Osteoblast (primary cell): ENCODE measurements at places on chromosomes 7 and 10. TPM values are rescaled to one million over a fixed set of nuclear protein-coding genes. Genes with fewer than 3 reads are reported as not detected.

DNA sequence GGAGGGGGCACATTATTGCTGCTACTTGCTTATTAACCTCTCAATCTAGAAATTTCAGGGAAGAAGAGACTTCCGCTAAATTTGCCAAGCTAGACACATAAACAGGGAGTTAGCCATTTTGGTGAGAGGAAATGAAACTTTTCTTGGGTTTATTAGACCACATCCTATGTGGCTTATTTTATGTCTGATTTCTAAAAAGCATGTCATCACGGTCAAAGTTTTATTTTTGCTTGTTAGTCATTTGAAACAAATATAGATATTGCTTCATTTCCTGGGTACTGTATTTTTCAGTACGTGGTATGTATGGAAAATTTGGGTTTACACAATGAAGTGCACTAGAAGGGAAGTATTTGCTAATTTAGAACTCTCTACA is 144.1 kb downstream of the TCF7L2 start:
- peak overlapping the region; percentile 52 for H3K27ac ChIP-seq
- peaks cover 13% of the 10 kb centered on the region for H3K4me1 ChIP-seq
- peak overlapping the region; percentile 22 for H3K4me3 ChIP-seq
- no peaks in the 10 kb centered on the region for H3K36me3 ChIP-seq
- DNase-seq: peak; percentile 75

Gene NPY4R2
- total RNA-seq: not detected in 2 replicates

Gene SMKR1
- 0.72 and 0.88 TPM in 2 replicates for total RNA-seq

Gene SCART1
- total RNA-seq: 5.1 and 5.6 TPM in 2 replicates

DNA sequence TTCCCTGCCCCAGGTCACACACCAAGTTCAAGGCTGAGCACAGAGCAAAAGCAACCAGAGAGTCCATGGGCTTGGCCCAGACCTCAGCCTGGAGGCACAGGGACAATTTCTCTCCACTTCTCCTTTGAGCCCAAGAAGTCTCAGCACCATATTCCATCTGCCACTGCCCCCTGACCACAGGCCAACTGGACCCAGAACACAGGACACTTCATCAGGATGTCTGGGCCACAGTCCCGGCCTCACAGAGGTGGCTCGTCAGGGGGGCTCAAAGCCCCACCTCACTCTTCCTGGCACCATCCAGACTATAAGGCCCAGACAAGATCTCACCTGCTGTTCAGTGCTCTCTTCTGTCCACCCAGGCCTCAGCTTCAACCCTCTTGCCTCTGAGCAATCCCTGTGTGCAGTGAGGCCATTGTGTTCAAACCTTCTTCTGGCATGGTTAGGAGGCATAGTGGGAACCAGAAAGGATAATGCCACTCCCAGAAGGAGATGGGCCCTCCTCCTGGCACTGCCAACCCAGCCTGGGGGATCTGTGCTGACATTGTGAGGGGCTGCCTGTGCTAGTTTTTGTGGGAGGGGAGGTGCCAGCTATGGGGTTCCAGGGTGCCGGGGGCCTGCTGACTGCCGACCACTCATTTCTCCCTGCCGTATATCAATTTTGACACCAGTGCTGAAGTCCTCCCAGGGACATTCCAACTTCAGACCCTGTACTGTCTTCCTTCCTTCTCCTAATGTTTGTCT is 49.7 kb upstream of the ANTXRL start:
- no peak overlapping the region for H3K4me3 ChIP-seq
- peaks cover 6% of the 10 kb centered on the region for H3K27me3 ChIP-seq
- H3K27ac ChIP-seq: no peak overlapping the region
- no peak for DNase-seq
- H3K4me1 ChIP-seq: no peaks in the 10 kb centered on the region

Gene TRIM50
- total RNA-seq: not detected in 2 replicates

GRCh38 chr10:102633287-102633686 is 11.0 kb upstream of the TRIM8 start:
- no peaks in the 10 kb centered on the region for H3K27me3 ChIP-seq
- peak; percentile 68 for DNase-seq
- H3K27ac ChIP-seq: peak overlapping the region; percentile 66
- peaks cover 67% of the 10 kb centered on the region for H3K4me1 ChIP-seq

Gene PRKCQ
- not detected in 2 replicates for total RNA-seq

Gene ADRB1
- not detected in 2 replicates for total RNA-seq

- no peak overlapping the region for H3K4me3 ChIP-seq
- no peaks in the 10 kb centered on the region for H3K36me3 ChIP-seq
Measured at GRCh38 chr10:27695706-27696105, 49.9 kb downstream of the MKX start.

DNA sequence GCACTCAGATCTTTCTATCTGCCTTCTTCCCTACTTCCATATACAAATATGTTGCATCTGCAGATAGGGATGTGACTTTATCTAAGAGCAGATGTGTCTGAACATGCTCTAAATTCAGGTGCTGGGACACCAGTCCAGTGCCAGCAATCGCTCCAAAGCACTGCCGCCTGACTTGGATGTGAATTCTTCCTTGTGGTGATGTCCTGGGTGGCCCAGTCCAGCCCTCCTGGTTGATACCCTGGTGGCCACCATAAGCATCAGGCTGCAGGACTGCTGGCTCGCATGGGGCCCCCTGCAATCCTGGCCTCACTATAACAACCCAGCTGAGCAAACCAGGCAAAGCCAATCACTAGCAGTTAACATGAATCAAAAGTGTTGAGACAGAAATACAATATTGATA is 149.2 kb upstream of the PDE1C start:
- H3K4me1 ChIP-seq: no peaks in the 10 kb centered on the region
- H3K36me3 ChIP-seq: no peaks in the 10 kb centered on the region
- no peak overlapping the region for H3K27ac ChIP-seq
- H3K27me3 ChIP-seq: peaks cover 4% of the 10 kb centered on the region

DNA sequence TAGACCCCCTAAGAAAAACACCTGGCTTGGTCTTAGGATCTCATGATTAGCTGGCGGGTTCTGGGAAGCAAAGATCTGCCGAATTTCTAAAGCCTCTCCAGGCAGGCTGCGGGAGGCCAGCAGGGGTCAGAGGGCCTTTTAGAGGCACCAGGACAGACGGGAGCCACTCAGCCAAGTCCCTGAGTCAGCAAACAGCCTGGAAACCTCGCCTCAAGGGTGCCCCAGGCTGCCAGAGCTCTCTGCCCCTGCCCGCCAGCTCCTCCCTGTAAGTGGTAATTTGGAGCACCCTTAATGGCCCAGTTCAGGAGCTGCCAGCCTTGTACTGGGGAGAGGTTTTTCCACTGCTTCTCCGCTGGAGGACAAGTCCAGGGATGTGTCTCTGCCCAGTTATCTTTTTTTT is 88.7 kb downstream of the HIP1 start:
- H3K4me3 ChIP-seq: no peak overlapping the region
- H3K27me3 ChIP-seq: no peaks in the 10 kb centered on the region
- H3K4me1 ChIP-seq: peaks cover 10% of the 10 kb centered on the region
- peak; percentile 83 for DNase-seq
- no peak overlapping the region for H3K27ac ChIP-seq
- peaks cover 3% of the 10 kb centered on the region for H3K36me3 ChIP-seq

DNA sequence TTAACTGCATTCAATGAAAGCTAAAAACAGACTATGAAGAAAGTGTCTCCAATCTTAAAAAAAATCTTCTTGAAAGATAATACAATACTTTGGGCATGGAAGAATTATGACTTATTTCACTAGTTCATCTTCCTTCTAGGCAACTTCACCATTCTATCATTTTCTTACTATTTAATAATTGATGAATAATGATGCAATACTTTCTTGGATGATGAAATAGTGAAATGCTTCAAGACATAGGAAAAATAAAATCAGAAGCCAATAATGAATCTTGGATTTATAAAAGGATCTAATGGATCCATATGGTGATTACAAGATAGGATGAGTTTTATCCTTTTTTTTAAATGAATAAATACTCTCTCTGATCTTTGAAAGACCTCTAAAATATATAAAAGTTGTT is 4.4 kb downstream of the DMBT1 start:
- DNase-seq: no peak
- H3K4me3 ChIP-seq: no peak overlapping the region
- H3K36me3 ChIP-seq: no peaks in the 10 kb centered on the region
- peaks cover 46% of the 10 kb centered on the region for H3K27me3 ChIP-seq
- no peak overlapping the region for H3K27ac ChIP-seq

GRCh38 chr10:61786728-61787127 is 114.8 kb upstream of the ARID5B start:
- DNase-seq: peak; percentile 62
- no peaks in the 10 kb centered on the region for H3K36me3 ChIP-seq
- H3K27ac ChIP-seq: peak overlapping the region; percentile 71
- no peaks in the 10 kb centered on the region for H3K27me3 ChIP-seq

GRCh38 chr7:101058355-101058754 is 26.9 kb upstream of the TRIM56 start:
- H3K4me1 ChIP-seq: no peaks in the 10 kb centered on the region
- peaks cover 25% of the 10 kb centered on the region for H3K27me3 ChIP-seq
- DNase-seq: peak; percentile 74
- no peak overlapping the region for H3K27ac ChIP-seq
- H3K4me3 ChIP-seq: no peak overlapping the region

Gene PDLIM1
- total RNA-seq: 25.0 and 26.1 TPM in 2 replicates

GRCh38 chr10:44253769-44254462 is 131.0 kb downstream of the CXCL12 start:
- no peak overlapping the region for H3K4me3 ChIP-seq
- no peaks in the 10 kb centered on the region for H3K36me3 ChIP-seq
- H3K27ac ChIP-seq: peak overlapping the region; percentile 74

Gene PLXNA4
- 4.3 and 6.5 TPM in 2 replicates for total RNA-seq

GRCh38 chr10:120981601-120982391 is 130.6 kb downstream of the WDR11 start:
- H3K4me3 ChIP-seq: no peak overlapping the region
- no peak overlapping the region for H3K27ac ChIP-seq
- H3K27me3 ChIP-seq: peaks cover 9% of the 10 kb centered on the region
- H3K36me3 ChIP-seq: no peaks in the 10 kb centered on the region
- DNase-seq: no peak
- H3K4me1 ChIP-seq: no peaks in the 10 kb centered on the region

- no peak overlapping the region for H3K4me3 ChIP-seq
- H3K27ac ChIP-seq: no peak overlapping the region
- H3K36me3 ChIP-seq: no peaks in the 10 kb centered on the region
- H3K27me3 ChIP-seq: no peaks in the 10 kb centered on the region
- no peak for DNase-seq
Measured at GRCh38 chr7:45962861-45963260, 41.8 kb upstream of the IGFBP3 start.

GRCh38 chr7:80779456-80779855 is 139.4 kb downstream of the SEMA3C start:
- H3K4me1 ChIP-seq: peaks cover 29% of the 10 kb centered on the region
- peaks cover 10% of the 10 kb centered on the region for H3K36me3 ChIP-seq
- H3K4me3 ChIP-seq: no peak overlapping the region
- no peaks in the 10 kb centered on the region for H3K27me3 ChIP-seq
- no peak for DNase-seq

Gene TWIST1
- 101 and 113 TPM in 2 replicates for total RNA-seq

Gene LYZL2
- not detected in 2 replicates for total RNA-seq

Gene KLHDC10
- total RNA-seq: 31.8 and 32.6 TPM in 2 replicates

DNA sequence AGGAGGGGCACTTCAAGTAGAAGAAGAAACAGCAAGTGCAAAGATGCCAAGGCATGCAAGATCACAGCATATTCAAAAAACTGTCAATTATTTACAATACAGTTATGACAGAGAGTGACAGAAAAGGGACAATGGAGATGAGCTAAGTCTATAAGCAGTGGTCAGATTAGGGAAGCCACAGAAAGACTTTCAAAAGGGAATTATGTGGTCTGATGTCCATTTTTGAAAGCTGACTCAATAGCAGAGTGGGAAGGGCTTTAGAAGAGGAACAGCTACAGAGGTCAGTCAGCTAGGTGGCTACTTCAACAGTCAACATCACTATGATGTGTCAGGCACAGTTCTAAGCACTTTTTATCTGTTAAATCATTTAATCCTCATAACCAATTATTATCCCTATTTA is 45.2 kb upstream of the SPOCK2 start:
- peaks cover 8% of the 10 kb centered on the region for H3K4me1 ChIP-seq
- no peak overlapping the region for H3K4me3 ChIP-seq
- no peaks in the 10 kb centered on the region for H3K27me3 ChIP-seq
- no peaks in the 10 kb centered on the region for H3K36me3 ChIP-seq

Gene GNAT3
- not detected in 2 replicates for total RNA-seq

DNA sequence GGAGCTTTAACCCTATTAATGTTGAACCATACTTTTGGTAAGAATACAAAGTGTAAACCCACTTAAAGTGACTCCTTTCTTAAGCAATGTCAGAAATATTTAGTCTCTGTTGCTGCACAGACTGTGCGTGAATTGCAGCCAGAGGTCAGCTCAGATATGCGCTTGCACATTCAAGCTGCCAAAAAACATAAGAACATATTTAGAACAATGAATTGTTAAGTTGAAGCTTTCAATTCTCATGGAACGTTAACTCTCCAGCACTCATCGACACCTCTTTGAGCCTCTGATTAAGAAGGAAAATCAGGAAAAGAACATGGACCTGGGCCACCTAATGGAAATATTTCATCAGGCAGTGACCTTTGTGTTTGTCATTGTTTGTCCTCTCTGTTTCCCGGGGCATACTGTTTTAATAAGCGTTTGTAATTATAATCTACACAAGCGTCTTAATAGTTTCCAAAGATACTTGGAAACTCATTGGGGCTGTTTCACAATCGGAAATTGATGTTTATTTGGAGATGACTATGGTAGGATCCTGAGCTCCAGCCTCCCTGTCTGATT is 193.0 kb upstream of the CELF2 start:
- H3K36me3 ChIP-seq: no peaks in the 10 kb centered on the region
- peak overlapping the region; percentile 91 for H3K27ac ChIP-seq
- peaks cover 38% of the 10 kb centered on the region for H3K4me1 ChIP-seq
- no peak for DNase-seq
- H3K27me3 ChIP-seq: no peaks in the 10 kb centered on the region

DNA sequence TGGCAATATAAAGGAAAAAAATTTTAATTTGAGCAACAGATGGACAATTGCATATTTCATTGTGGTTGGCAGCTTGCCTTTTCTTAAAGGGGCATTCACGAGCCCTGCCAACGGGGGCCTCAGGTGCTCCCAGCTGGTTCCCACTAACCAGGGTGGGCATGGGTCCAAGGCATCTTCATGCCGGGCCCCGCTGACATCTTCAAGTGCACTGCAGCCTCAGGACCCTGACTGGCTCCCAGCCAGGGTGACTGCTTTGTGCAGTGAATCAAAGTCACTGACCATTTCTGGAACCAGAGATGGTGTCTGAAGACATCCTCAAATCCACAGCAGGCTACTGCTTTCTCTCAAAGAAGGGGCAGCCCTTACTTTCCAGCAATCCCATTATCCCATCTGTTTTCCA is 275.2 kb upstream of the MGMT start:
- H3K4me3 ChIP-seq: no peak overlapping the region
- DNase-seq: no peak
- H3K27ac ChIP-seq: no peak overlapping the region
- H3K4me1 ChIP-seq: no peaks in the 10 kb centered on the region
- H3K27me3 ChIP-seq: no peaks in the 10 kb centered on the region

Gene MOGAT3
- total RNA-seq: not detected in 2 replicates

Gene ASAH2
- 0.36 and 0.59 TPM in 2 replicates for total RNA-seq

- no peak for DNase-seq
- no peaks in the 10 kb centered on the region for H3K27me3 ChIP-seq
- H3K27ac ChIP-seq: no peak overlapping the region
- peaks cover 7% of the 10 kb centered on the region for H3K36me3 ChIP-seq
Measured at GRCh38 chr7:121099572-121099971, 111.1 kb downstream of the CPED1 start.

Gene ZNF804B
- total RNA-seq: not detected in 2 replicates

- no peaks in the 10 kb centered on the region for H3K4me1 ChIP-seq
- no peak overlapping the region for H3K27ac ChIP-seq
- H3K36me3 ChIP-seq: no peaks in the 10 kb centered on the region
Measured at GRCh38 chr7:1654738-1655475, 15.2 kb upstream of the ELFN1 start.

- no peak overlapping the region for H3K27ac ChIP-seq
- DNase-seq: no peak
- H3K4me3 ChIP-seq: no peak overlapping the region
- no peaks in the 10 kb centered on the region for H3K36me3 ChIP-seq
- H3K4me1 ChIP-seq: peaks cover 15% of the 10 kb centered on the region
- no peaks in the 10 kb centered on the region for H3K27me3 ChIP-seq
Measured at GRCh38 chr10:36573246-36573645, 552.2 kb upstream of the ANKRD30A start.

Gene H2BK1
- not detected in 2 replicates for total RNA-seq
